ENCODE measurements at places on chromosomes 3 and 15.

GRCh38 chr15:49464522-49464921 is 41.5 kb downstream of the FGF7 start:
- no peak for DNase-seq

DNA sequence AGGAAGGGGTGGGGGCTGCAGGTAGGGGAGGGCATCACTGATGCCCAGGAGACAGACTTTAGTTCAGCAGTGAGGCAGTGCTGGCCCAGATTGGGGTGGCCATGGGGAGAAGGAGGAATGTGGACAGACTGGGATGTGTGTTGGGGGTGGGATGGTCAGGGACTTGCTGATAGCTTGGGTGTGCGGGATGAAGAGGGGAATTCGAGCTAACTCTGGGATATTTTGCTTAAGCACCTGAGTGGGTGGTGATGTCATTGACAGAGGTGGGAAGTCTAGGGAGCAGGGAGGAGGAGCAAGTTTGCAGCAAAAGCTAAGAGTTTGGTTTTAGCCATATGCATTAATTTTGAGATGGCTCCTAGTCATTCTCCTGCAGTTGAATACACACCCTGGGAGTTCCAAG is 207.5 kb downstream of the RPLP1 start:
- DNase-seq, result no peak

GRCh38 chr3:175383371-175383770 is 524.2 kb downstream of the NAALADL2 start:
- no peak for DNase-seq

GRCh38 chr3:59161048-59161447 is 111.2 kb upstream of the CFAP20DC start:
- DNase-seq, result no peak

DNA sequence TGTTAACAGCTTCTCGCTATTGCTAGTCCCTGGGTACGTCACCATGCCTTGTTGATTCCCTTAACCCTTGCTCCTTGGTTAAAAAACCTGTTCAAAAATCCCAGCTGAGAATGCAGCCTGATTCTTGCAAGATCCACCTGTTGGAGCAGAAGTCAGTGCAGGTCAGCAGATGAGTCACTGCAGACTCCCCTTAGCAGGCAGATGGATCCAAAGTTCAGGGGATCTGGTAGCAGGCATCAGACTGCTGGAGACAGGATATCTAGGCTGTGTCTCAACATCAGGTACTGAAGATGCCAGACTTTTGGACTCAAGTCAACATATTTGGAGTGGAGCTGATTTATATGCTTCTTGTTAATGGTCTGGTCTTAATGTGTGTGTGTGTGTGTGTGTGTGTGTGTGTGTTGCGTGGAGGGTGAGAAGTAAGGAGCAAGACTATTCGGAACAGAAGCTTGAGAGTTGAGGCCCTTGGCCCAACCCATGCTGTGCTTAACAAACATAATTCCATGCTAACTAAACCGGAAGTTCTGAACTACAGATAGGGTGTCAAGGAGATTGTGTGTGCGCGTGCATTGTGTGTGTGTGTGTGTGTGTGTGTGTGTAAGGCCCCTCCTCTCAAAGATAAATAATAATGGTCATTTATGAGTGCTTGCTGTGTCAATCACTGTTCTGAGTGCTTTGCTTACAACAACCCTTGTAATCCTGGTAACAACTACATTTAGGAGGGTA is 1.0 kb upstream of the C3orf52 start:
- DNase-seq, result no peak
